Motor neuron (in vitro differentiated cells): ENCODE measurements at places on chromosomes 2 and 18. TPM values are rescaled to one million over a fixed set of nuclear protein-coding genes. Genes with fewer than 3 reads are reported as not detected.

The ITM2C gene
- total RNA-seq, result 57.4 and 60.0 TPM in 2 replicates

The CABLES1 gene
- 0.85 and 1.9 TPM in 2 replicates for total RNA-seq

The AMER3 gene
- 0.10 and 0.11 TPM in 2 replicates for total RNA-seq

The PLCL1 gene
- total RNA-seq, result 13.1 and 15.6 TPM in 2 replicates

The BOLA3 gene
- 29.4 and 31.2 TPM in 2 replicates for total RNA-seq

The VWC2L gene
- 1.4 and 1.7 TPM in 2 replicates for total RNA-seq

The GALR1 gene
- 2.1 and 3.5 TPM in 2 replicates for total RNA-seq

The RNF152 gene
- total RNA-seq, result 24.2 and 29.5 TPM in 2 replicates
